ENCODE measurements at places on chromosomes 1 and 21. TPM values are rescaled to one million over a fixed set of nuclear protein-coding genes. Genes with fewer than 3 reads are reported as not detected.

- no peak for DNase-seq
Measured at GRCh38 chr1:208053661-208054060, 142.7 kb upstream of the CD34 start.

- DNase-seq = no peak
Measured at GRCh38 chr1:109773900-109774485, 10.3 kb upstream of the EPS8L3 start.

DNA sequence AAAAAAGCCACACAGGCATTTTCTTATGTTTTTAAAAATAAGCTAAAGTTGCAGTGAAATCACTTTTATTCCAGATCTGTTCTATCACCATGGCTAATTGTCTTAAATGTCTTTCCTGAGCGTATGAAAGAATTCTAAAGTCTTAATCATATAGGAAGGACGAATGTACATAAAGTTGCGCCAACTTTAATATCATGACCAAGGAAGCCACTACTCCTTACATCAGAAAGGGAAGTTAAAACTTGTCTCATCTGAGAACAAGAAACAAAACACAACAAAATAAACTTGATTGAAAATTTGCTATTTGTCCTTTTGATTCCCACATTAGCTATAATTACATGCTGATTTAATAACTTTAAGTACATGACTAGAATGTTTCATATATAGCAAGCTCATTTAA, 26.5 kb downstream of the CNIH4 start:
- DNase-seq = no peak

- DNase-seq = no peak
Measured at GRCh38 chr1:86231076-86231475, 74.5 kb upstream of the COL24A1 start.

- no peak for DNase-seq
Measured at GRCh38 chr1:39876144-39876543, 7.2 kb downstream of the TRIT1 start.

- no peak for DNase-seq
Measured at GRCh38 chr1:36990928-36991327, 43.4 kb downstream of the GRIK3 start.

- no peak for DNase-seq
Measured at GRCh38 chr1:184300446-184300845, 86.4 kb upstream of the C1orf21 start.

GRCh38 chr1:182614796-182615454, 10.7 kb upstream of the RGS16 start:
- peak; percentile 89 for DNase-seq

GRCh38 chr1:39395357-39395831, 96.0 kb upstream of the BMP8A start:
- no peak for DNase-seq

GRCh38 chr1:60280256-60280655, 206.7 kb upstream of the C1orf87 start:
- DNase-seq = no peak

- no peak for DNase-seq
Measured at GRCh38 chr1:5779608-5780323, 212.5 kb downstream of the NPHP4 start.

DNA sequence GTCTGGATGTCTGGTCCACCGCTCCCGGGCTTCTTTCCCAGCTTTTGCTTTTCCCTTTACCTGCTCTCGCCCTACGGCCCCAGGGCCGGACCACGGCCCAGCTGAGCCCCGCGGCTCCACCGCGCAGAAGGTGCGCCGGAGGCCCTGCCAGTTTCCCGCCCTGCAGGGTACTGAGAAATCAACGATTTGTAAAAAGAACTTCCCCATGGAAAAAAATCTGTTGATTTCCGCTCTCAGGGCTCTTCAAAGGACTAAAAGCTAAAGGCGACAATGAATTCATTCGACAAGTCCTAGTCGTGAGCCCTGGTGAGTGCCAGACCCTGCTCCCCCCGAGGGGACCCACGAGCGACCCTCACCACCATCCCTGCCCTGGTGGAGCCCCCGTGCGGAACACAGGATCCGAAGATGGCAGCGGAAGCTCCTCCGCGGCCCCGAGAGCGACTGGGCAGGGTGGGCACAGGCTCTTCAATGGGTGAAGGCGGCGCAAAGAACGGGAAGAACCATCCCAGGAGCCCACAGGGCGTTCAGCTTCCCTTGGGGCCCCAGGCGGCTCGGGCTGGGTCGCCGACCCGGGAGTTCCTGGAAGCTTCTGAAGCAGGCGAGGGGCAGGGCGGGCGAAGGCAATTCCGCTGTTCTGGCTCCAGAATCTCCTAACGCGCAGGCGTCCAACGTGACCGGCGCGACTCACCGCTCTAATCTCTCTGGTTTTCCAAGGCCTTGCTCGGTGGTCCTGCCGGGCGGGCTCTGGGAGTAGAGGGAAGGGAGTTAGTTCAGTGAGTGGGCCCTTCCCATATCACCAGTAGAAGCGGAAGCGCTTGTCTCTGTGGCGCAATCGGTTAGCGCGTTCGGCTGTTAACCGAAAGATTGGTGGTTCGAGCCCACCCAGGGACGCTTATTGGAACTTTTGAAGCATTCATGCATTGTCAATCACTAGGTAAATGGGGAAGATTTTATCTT, 6.6 kb upstream of the RNU1-2 start:
- peak; percentile 94 for DNase-seq

GRCh38 chr1:3477241-3477995, 23.0 kb downstream of the ARHGEF16 start:
- DNase-seq = no peak

GRCh38 chr21:39597595-39597994, 15.1 kb upstream of the B3GALT5 start:
- no peak for DNase-seq

DNA sequence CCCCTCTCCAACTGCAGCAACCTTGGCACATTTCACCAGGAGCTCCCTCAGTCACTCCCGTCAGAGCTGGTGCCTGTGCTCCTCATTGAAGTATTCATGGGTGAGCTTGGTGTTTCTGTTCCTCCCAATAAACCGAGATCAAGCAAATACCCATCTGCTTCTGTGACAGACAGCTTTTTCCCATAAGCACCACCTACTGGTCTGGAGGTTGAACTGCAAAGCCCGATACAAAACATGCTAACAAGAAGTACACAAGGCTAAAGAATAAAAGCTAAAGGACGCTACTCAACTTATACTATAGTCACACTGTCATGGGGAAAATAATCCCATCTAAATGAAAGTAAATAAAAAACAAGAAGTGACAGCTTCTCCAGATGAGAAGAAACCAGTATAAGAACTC, 111.9 kb upstream of the C21orf91 start:
- no peak for DNase-seq

DNA sequence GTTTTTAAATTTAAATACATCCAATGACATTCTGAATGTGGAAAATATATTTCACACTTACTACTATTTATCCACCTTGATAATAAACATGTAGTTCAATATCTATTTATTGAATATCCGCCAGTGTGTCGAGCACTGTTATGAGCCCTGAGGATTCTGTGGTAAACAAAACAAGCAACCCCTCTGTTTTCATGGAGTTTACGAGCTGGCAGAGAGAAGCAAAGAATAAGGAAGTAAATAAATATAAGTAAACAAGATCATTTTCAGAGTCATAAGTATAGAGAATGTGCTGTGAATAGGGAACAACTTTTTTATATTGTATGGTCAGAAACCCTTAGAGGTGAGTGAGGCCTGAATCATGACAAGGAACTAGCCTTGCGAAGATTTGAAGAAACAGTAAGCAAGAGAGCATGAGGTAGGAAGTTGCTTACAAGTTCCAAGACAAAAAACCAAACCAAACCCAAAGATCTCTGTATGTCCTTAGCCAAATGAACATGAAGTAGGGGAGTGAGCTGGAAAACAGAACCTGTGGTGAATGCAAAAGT, 6.4 kb upstream of the SERBP1 start:
- no peak for DNase-seq

DNA sequence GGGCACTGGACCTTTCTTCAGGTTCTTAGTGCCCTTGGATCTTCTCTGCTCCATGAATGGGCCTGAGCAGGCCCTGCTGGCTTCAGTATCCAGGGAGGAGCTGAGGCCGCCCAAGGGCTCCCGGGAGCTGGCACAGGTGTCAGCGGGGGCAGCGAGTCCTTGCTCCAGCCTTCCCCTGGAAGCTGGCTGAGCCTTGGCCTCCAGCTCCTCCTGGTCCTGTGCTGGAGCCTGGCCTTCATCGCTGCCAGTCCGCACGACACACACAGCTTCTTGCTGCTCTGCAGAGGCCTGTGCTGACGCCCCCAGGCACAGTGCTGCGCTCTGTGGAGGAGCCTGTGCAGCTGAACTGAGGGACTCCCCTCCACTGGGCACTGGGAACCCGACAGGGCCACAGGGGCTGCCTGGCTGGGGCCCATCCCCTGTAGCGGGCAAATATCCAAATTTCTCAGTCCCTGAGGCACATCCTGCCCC, 1.7 kb downstream of the SPOCD1 start:
- DNase-seq = no peak

- no peak for DNase-seq
Measured at GRCh38 chr21:17370263-17370662, 142.6 kb upstream of the CXADR start.

GRCh38 chr1:29630756-29631155, 394.4 kb downstream of the PTPRU start:
- DNase-seq = no peak

GRCh38 chr1:87151500-87152421, 176.9 kb upstream of the LMO4 start:
- DNase-seq = peak; percentile 86

DNA sequence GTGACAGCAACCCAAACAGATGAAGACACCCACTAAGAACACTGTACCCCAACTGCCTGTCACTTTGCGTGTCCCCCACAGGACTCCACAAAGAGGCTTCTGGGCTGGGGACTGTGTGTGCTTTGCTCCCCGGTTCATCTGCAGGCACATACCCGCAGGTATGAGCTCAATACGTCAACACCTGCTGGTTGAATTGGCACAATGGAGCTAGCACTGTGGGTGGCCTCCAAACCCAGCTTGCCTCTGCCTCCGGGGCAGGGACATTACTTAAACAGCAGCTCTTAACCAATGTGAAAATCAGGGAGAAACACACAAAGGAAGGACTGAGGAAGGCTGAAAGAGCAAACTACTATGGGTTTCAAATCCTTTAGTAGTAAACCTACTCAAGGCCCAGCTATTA, 140.2 kb upstream of the TIAM1 start:
- no peak for DNase-seq

GRCh38 chr1:247747616-247748015, 325 bp downstream of the OR14A2 start:
- DNase-seq = no peak

DNA sequence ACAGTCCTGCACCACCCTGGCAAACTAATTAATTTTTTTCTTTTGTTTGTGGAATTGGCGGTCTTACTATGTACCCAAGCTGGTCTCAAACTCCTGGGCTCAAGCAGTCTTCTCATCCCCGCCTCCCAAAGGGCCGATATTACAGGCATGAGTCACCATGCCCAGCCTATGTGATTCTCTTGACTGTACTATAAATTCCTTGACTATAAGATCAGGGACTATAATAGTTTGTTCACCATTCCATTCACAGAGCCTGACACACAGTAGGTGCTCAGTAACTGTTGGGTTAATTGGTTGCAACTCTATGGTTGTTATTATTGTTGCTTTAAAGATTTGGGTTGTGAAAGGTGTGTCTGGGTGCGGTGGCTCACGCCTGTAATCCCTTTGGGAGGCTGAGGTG, 17.2 kb downstream of the DAP3 start:
- DNase-seq = no peak

DNA sequence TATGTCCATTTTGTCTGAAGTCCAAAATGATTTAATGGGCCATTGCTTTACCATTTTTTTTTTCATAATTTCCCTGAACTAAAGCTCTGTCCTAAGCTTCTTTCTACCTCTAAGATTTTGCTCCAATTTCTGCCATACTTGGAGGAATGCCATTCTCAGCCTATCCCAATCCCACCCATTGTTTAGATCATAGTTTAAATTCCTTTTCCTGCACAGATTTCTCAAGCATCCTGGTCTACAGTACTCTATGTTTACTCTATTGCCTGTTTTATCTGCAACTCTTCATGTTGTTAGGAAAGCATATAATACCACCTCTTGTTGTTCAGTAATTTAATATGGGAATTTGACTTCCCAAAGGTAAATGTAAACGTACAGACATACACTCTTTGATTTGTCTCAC, 30.8 kb downstream of the ADAMTS1 start:
- no peak for DNase-seq

PRR9 gene
- not detected for polyA plus RNA-seq

EVA1B gene
- polyA plus RNA-seq = 21.4 TPM

HPCA gene
- not detected for polyA plus RNA-seq

MAB21L3 gene
- polyA plus RNA-seq = 0.04 TPM

AADACL4 gene
- not detected for polyA plus RNA-seq

VWA5B1 gene
- 0.11 TPM for polyA plus RNA-seq

PGBD2 gene
- polyA plus RNA-seq = 2.1 TPM

SHISAL2A gene
- 0.08 TPM for polyA plus RNA-seq

SCCPDH gene
- 27.3 TPM for polyA plus RNA-seq

LDLRAD1 gene
- polyA plus RNA-seq = not detected

NTMT2 gene
- 1.1 TPM for polyA plus RNA-seq

A3GALT2 gene
- polyA plus RNA-seq = not detected

KRTAP25-1 gene
- not detected for polyA plus RNA-seq

Data from heart left ventricle (tissue), 16 donors.